ENCODE measurements at places on chromosomes 3 and 15.

DNA sequence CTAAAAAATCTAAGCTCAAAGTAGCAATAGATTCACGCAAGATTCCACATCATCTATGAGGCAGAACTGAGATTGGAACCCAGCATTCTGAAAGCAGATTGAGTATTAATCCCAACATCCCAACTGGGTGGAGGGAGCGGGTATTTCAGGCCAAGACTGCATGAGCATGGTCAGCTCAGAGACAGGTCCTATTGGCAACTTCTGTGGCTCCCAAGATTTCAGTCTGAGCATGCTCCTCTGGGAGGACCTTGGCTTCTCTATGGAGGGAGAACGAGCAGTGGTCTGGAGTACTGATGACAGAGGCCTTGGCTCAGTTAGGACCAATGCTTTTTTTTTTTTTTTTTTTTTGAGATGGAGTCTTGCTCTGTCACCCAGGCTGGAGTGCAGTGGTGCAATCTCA lies 4.0 kb upstream of the ITGA11 start:
- no peak for DNase-seq

- peak; percentile 24 for DNase-seq
Measured at GRCh38 chr15:69016021-69016595, 1.6 kb downstream of the NOX5 start.

DNA sequence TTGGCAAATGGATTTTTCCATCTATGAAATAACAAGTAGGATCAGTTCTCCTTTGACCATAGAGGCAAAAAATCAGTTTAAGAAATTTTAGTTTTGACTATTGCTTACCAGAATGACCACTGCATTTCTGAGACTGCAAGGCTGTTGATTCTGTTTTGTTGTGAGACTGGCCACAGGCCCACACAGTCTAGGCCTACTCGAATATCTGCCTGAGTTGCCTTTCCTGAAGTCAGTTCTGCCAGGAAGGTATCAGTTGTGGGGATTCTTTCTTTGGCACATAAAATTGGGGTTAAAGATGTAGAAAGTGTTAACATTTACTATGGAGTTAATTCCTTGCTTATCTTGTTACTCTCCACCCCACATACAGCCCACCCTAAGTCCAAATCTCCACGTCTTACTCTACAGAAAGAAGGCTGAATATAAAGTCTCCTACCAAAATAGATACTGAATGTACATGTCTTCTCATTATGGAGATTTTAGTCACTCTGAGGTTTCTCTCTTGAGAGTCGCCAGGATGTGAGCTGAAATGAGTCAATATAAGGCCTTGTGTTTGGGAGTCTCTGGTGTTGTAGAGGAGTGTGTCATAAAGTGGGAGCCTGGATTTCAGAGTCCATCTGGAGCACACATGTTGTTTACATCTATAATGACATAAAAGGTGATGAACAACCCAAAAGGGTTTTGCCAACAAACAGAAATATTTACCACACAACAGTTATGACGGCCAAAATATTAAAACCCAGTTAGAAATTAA lies 45.0 kb upstream of the WWTR1 start:
- no peak for DNase-seq

GRCh38 chr3:39142067-39142466 lies 11.3 kb downstream of the CSRNP1 start:
- DNase-seq = no peak

DNA sequence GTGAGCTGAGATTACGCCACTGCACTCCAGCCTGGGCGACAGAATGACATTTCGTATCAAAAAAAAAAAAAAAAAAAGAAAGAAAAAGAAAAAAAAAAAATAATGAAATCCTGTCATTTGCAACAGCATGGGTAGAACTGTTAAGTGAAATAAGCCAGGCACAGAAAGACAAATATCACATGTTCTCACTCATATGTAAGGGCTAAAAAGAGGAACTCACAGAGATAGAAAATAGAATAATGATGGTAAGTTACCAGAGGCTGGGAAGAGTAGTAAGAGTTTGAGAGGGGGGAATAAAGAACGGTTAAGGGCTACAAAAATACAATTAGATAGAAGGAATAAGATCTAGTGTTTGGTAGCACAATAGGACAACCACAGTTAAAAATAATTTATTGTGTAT lies 19.7 kb downstream of the DENND6A start:
- peak; percentile 67 for DNase-seq

- DNase-seq = peak; percentile 24
Measured at GRCh38 chr15:94470492-94470891, 239.1 kb downstream of the MCTP2 start.

- no peak for DNase-seq
Measured at GRCh38 chr15:75920079-75920478, 16.4 kb downstream of the FBXO22 start.

GRCh38 chr3:177468816-177469215 lies 271.5 kb upstream of the TBL1XR1 start:
- no peak for DNase-seq

DNA sequence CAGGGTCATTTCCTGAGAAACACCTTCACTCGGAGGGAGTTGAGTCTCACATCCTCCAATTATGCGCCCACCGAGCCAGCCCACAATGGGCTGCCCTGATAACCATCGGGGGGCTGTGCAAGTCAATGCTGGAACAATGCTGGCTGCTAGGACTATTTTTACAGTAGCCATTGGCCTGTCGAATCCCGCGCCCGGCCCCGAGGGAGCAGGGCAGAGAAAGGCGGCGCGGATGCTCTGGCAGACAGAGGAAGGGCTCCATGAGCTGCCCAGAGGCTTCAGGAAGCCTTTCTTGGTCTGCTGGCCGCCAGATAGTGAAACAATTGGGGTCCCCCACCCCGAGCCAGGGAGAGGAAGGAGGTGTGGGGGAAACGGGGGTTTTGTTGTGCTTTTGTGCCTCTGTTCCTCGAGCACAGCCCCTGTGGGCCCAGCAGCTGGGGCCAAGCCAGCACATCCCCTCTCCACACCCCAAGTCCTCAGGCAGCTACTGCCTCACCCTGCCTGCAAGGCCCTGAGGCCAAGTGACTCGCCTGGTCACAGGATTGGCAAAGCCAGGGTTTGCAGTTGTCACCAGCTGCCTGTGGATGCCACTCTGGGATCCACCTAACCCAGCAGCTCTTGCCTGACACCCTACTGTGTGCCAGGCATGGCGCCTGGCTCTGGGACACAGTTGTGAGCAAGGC lies 39.0 kb downstream of the SLC6A6 start:
- DNase-seq = no peak

GRCh38 chr15:82039871-82040270 lies 5.9 kb downstream of the MEX3B start:
- no peak for DNase-seq

DNA sequence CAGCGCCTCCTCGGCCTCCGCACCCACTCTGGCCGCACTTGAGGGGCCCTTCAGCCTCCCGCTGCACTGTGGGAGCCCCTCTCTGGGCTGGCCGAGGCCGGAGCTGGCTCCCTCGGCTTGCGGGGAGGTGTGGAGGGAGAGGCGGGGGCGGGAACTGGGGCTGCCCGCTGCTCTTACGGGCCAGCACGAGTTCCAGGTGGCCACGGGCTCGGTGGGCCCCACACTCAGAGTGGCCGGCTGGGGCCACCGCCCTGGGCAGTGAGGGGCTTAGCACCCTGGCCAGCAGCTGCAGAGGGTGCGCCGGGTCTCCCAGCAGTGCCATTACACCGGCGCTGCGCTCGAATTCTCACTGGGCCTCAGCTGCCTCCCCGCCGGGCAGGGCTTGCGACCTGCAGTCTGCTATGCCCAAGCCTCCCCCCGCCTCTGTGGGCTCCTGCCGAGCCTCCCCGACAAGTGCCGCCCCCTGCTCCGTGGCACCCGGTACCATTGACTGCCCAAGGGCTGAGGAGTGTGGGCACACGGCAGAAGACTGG lies 167.1 kb upstream of the PLSCR5 start:
- no peak for DNase-seq

- DNase-seq = no peak
Measured at GRCh38 chr15:80509800-80510199, 105.6 kb downstream of the ARNT2 start.

DNA sequence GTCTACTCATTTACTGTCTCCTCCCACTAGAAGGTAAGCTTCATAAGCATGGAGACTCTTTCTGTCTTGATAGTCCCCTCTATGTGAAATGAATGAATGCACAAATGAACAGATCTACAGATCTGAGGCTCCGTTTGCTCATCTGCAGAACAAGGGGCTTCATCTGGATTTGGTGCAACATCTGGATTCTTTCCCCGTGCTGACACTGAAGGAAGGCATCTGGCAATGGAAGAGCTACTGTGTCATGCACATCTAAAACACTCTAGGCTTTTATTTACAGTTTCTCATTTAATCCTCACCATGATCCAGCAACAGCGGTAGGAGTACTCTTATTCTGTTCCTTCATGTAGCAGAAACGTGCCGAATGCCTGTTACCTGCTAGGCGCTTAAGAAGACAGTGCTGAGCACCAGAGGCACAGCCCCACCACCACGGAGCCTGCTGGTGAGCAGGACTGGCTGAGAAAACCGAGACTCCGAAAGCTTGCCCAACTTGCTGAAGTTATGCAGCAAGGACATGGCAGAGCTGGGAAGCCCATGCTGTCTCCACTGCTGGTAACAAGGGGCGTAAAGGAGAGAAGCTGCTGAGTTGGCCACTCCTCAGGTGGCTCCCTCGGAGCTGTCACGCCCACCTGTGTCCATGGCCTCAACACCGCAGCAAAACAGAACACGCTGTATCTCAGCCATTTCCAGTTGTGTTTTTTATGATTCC lies 31.1 kb downstream of the LSM3 start:
- DNase-seq = no peak

GRCh38 chr15:27806396-27806795 lies 292.7 kb downstream of the OCA2 start:
- no peak for DNase-seq

- no peak for DNase-seq
Measured at GRCh38 chr15:60576515-60576914, 97.6 kb upstream of the ICE2 start.

DNA sequence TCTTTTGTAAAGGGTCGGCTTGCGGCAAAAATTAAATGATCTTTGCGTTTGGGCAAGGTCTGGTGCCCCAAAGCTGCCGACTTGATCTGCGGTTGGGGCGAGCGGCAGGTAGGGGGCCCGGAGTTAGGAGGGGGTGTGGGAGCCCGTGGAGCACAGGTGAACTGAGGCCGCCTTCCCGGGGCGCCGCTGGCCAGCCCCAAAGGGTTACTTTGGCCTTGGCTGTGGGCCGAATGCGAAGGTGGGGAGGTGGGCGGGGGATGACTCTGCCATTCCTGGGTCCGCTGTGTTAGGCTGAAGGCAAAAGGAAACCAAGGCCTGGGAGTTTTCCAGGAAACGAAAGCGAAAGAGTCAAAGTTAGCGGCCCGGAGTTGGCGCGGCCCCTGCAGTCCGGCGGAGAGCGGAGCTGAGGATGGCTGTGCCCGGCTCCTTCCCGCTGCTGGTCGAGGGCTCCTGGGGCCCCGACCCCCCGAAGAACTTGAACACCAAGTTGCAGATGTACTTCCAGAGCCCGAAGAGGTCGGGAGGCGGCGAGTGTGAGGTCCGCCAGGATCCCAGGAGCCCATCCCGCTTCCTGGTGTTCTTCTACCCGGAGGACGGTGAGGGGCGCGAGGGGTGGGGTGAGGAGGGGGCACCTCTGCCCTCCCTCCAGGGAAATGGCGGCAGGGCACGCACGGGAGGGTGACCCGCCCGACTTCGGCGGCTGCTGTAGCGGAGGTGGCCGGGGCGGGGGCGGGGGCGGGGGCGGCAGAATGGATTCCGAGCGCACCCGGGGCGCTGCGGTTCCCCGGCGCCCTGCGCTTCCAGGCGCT lies at the start of gene PARP14:
Gene PARP14 (plus strand): TSS at position 365 of the 809 bp plus-strand sequence. CDS start 45 bp downstream, at position 410.
- DNase-seq = peak; percentile 63

DNA sequence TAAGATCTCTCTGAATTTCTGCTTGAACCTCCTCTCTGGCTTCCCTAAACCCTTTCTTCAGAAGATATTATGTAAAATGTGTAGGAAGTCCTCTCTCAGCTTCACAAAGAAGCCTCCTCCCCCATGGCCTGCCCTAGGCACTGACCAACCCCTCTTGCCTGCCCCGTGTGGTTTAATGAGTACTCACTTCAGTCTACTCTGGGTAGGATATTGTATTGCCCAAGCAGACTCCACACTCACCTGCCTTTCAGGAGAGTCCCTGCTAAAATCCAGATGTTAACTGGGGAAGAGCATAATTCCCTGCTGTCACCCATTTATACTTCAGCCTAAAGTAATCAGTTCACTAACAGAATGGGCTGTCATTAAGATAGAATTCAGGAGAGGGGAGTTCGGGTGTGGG lies 2.6 kb upstream of the AGBL1 start:
- DNase-seq = no peak

- DNase-seq = peak; percentile 83
Measured at GRCh38 chr3:152100491-152101132, 168.1 kb upstream of the MBNL1 start.

- no peak for DNase-seq
Measured at GRCh38 chr3:100759950-100760349, 50.7 kb downstream of the TFG start.

DNA sequence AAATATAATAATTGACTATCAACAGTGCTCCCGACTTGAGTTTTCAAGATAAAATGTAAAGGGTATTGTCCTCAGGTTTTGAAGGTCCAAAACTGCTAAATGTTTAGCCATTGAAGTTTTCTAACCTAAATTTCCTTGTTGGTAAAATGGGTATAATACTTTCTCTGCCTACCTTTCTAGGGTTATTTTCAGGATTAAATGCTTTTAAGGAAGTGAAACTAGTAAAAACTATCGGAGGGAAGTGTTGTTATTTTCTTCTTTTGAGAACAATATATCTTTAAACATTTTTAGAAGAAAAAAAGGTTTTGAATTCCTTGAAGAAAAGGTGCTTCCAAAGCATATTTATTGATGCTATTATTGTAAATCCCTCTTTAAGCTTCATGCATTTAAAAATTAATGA lies 67.3 kb downstream of the FILIP1L start:
- DNase-seq = peak; percentile 12

GRCh38 chr3:174268586-174268985 lies 590.5 kb upstream of the NAALADL2 start:
- no peak for DNase-seq

- no peak for DNase-seq
Measured at GRCh38 chr15:68679961-68680371, 101.2 kb downstream of the CORO2B start.

GRCh38 chr3:171193693-171194092 lies 167.2 kb upstream of the SLC2A2 start:
- DNase-seq = no peak

- DNase-seq = no peak
Measured at GRCh38 chr15:90459368-90459767, 70.4 kb upstream of the CRTC3 start.

GRCh38 chr15:84747416-84748273 lies 747 bp upstream of the ZNF592 start:
- DNase-seq = peak; percentile 51

GRCh38 chr15:25767356-25768151 lies 95.6 kb downstream of the ATP10A start:
- DNase-seq = no peak

- peak; percentile 53 for DNase-seq
Measured at GRCh38 chr3:45664578-45664977, 24.6 kb upstream of the SACM1L start.

- DNase-seq = no peak
Measured at GRCh38 chr3:161314836-161315395, 56.4 kb downstream of the SPTSSB start.
